ENCODE measurements at places on chromosomes 13 and 19.

GRCh38 chr13:46551410-46552302 lies 1.3 kb upstream of the LRCH1 start:
- DNase-seq = peak; percentile 84

- DNase-seq = no peak
Measured at GRCh38 chr13:59444210-59444857, 719.4 kb downstream of the DIAPH3 start.

- no peak for DNase-seq
Measured at GRCh38 chr13:44758630-44759383, 182.7 kb upstream of the TSC22D1 start.

DNA sequence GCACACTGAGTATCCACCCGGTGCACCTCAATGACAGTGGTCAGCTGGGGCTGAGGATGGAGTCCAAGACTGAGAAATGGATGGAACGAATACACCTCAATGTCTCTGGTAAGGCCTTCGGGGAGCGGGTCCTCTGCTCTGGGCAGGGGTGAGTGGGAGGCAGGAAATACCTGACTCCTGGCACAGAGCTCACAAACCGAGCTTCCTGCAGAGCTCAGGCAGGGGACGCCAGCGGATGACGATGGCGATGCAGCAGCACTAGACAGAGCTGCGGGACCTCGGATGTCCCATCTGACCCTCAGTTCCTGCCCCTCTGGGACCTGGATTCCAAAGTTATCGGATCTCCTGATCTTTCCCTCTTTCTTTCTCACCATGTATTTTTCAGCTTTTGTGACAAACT lies 3.8 kb downstream of the CD22 start:
- DNase-seq = no peak

DNA sequence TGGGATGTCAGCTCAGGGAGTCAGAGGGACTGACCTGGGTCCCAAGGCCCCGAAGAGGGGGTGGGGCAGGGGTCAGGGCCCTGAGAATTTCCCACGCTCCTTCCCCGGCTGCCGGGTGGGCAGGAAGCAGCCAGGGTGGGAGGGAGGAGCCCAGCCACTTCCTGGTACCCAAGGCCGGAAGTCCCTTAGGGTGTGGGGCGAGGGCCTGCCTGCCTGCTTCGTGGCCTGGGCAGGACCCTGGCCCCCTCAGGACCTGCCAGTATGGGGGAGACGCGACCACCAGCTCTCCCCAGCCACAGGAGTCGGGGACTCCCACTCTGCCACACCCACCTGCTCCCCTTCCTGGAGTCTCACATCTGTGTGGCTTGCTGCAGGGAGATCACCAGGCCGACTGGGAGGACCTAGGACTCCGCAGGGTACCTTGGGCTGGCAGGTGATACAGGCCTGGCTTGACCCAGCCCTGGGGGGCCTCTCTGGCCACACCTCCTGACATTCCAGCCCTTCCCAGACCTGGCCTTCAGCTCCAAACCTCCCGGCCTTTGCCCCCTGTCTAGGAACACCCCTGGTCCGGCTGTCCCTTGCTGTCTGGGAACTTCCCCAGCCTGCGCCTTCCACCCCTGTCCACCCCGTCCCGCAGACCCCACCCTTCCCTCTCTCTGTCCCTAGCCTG lies 9.8 kb upstream of the CIRBP start:
- DNase-seq = peak; percentile 83
